ENCODE measurements at places on chromosomes 7 and 10.
A peak's percentile ranks its signal among the peaks of the same experiment; 100 is the strongest.

- DNase-seq, result no peak
These were observed 108.5 kb upstream of the ANLN start for GRCh38 chr7:36280840-36281812.

DNA sequence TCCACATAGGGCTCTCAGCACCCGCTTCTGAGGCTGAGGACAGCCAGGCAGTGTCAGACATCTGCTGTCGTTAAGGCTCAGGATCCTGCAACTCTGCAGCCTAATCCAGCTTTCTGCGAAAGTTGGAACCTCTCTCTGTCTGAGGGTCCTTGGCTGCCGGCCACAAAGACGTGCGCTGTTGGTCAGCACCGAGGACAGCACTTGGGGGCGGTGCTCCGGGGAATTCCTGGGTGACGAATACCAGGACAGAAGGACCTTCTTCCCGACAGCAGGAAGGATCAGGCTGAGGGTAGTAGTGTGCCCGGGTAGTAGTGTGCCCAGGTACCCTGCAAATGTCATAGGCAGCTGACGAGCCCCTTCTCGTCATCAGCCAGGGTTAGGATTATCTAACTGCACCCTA lies 16.0 kb upstream of the RASGEF1A start:
- no peak for DNase-seq

DNA sequence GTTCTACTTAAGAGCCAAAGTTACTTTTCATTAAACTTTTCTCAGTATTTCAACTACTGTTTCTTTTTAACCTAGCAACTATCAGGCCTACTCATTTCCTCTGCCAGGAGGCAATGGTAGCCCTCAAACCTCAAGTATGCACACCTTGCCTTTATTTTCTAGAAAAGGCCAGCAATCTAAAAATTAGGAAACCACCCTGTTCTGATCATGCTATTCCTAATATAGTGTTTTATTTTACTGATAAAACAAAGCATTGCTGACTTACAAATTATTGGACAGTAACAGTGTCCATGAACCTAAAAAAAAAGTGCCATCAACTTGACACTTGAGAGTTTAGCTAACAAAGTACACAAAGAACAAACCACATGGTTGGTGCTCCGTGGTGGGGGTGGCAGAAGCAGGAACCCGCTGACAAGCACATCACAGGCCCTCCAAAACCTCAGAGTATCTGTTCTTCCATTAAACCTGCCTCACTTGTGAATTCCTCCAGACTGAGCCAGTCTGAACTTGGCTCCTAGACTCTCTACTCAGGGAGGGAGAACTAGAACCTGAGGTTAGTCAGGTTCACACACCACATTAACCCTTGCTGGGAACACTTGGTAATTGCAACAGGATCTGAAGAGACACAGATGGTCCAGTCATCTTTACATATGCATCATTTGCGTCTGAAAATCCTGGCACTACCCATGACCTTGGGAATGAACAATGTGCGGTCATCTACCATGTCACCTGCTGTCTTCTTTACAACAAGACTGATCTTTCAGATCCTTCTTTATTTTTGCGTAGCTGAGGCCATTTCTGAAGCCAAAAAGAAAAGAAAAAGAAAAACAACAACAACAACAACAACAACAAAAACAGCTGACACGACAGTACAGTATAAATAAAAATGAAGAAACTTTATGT lies 31.9 kb downstream of the PIP4K2A start:
- peak; percentile 46 for DNase-seq

GRCh38 chr7:1708596-1709251 lies 38.6 kb downstream of the ELFN1 start:
- DNase-seq, result no peak

- DNase-seq, result no peak
These were observed 610.8 kb downstream of the GATA3 start for GRCh38 chr10:8665322-8665721.

- DNase-seq, result no peak
These were observed 69.2 kb downstream of the PHYHIPL start for GRCh38 chr10:59245686-59246085.

- peak; percentile 9 for DNase-seq
These were observed 8.6 kb downstream of the BTBD16 start for GRCh38 chr10:122279725-122280141.

DNA sequence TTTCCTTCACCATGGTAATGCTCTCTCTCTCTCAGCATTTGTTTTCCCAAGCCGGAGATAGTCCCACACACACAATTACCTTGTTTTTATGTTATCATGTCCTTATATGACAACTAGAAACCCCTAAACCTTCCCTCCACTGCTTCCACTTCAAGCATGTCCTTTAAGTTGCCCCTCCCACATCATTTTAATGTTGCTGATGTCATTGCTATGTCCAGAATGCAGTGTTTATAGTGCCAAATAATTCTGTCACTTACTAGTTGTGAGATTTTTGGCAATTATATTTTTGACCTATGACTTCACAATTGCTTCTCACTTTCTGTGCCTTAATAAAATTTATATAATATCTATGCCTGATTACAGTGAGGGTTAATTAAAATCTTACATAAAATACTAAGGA lies 645.9 kb downstream of the XPNPEP1 start:
- DNase-seq, result no peak

- peak; percentile 37 for DNase-seq
These were observed 14.3 kb downstream of the ZNF282 start for GRCh38 chr7:149209518-149210269.

GRCh38 chr10:110141871-110142635 lies 65.4 kb upstream of the MXI1 start:
- no peak for DNase-seq

GRCh38 chr10:120735773-120736371 lies 115.3 kb upstream of the WDR11 start:
- DNase-seq, result peak; percentile 18

DNA sequence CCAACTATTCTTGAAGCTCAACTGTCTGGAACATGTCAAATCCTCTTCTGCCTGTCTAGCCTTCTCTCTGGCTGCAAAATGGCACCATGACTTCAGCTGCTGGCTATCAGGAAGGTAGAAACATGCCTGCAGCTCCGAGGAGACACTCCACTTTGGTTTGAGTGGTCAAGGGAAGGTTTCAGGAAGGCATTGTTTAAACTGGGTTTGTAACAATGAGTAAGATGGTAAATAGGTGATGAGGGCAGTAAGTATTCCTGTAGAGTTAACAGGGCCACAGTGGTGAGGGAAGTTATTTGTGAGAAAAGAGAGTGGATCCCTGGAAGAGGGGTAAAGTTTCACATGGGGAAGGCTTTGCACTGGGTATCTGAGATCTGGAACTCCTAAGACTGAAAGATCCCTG lies 231.5 kb downstream of the ABCA13 start:
- no peak for DNase-seq

- no peak for DNase-seq
These were observed 84.3 kb upstream of the SKAP2 start for GRCh38 chr7:26948617-26949118.

- DNase-seq, result no peak
These were observed 162.1 kb downstream of the FANK1 start for GRCh38 chr10:126058507-126058906.

- no peak for DNase-seq
These were observed 46.0 kb downstream of the FOXK1 start for GRCh38 chr7:4727914-4728705.

GRCh38 chr7:25894902-25895791 lies 256.9 kb upstream of the NFE2L3 start:
- peak; percentile 89 for DNase-seq

DNA sequence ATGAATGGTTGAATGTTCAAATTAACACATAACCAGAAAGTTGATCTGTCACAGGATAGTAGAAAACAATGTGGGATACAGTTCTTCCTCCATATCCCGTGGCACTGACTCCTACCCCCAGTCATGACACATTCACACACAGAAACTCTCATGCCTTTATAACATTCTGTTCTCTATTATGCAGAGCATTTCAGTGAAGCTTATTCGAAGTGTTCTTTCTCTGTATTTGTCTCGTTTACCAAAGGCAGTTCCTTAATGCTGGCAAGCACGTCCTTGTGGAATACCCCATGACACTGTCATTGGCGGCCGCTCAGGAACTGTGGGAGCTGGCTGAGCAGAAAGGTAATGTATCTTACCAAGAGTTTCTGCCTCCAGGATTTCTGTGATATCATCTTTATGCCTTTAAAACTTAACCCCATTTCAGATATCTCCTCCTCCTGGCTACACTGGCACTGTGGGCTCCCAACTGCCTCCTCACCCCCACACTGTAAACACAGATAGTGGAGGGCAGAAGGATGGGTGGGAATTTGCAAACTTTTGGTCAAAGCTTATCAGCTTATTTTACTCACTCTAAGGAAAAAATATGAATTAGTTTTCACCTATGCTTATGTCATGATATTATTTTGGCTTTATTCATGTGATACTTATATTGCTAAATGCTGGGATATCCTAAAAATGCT lies 34.1 kb downstream of the BLVRA start:
- no peak for DNase-seq

GRCh38 chr10:71212318-71213126 lies at the start of gene UNC5B:
Gene UNC5B, plus strand, starts transcription at chr10:71212570. Its CDS starts 416 bp downstream, at chr10:71212986.
- peak; percentile 70 for DNase-seq

DNA sequence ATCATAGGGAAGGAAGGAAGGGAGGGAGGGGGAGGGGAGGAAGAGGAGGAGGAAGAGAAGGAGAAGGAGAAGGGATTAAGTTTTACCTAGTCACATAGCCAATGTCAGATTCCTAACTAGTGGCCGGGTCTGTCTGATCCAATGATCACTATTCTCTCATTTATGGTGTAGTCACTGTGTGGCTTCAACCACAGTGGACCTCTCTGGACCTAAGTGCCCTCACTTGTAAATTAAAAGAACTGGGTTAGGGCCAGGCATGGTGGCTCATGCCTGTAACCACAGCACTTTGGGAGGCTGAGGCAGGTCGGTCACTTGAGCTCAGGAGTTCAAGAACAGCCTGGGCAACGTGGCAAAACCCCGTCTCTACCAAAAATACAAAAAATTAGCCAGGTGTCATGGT lies 6.6 kb upstream of the SERPINE1 start:
- DNase-seq, result no peak

- DNase-seq, result peak; percentile 42
These were observed 36.7 kb upstream of the ABLIM1 start for GRCh38 chr10:114694752-114695151.

DNA sequence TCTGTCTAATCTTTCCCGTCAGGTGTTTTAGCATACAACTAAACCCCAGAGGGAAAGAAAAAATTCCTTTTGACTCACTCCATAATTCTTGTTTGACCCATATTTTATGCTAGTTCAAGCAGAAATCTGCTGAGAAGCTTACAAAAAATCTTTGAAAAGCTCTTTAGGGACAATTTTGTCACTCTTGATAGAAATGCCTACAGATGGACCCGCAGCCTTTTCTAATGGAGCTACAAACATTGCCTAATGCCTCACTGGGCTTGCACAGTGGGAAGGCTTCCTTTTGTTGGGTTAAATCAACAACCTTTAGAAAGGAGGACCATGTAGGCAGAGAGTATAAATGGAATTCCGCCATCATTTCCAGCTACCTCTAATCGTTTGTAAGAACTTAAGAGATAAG lies 344.5 kb downstream of the PCLO start:
- DNase-seq, result no peak

DNA sequence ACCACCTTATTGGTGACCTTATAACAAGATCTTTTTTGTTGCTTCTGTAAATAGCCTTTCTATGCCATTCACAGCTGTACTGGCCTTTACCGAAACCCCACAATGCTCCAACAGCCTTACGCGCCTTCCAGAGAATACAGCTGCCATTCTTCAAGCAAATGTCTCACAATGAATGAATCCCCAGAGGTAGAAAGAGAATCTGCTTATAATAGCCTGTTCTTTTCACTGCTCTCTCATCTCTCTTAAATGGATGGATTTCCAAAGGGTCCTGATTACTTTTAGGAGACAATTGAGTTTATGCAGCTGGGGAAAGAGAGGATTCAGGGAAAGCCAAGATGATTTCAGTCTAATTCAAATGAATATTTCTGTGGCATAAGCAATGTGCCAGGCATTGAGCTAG lies 183.1 kb upstream of the PDE1C start:
- DNase-seq, result no peak

DNA sequence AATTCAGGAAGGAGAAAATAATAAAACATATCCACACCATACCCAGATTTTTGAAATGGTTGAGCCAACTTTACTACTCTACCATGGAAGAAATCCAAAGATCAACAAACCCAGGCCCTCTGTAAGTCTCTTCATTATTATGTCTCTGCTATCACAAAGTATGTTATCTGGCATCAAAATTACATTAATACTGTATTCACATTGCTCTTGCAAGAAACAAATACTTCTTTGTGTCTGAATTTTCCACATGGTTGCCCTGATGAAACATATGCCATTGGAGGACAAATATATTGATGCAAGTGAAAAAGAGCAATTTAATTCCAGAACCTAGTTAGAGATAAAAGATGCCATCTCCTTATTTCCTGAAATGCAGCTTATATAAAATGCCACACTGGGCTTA lies 204.0 kb downstream of the FZD1 start:
- DNase-seq, result no peak

GRCh38 chr10:24390746-24391145 lies 181.8 kb downstream of the KIAA1217 start:
- no peak for DNase-seq

DNA sequence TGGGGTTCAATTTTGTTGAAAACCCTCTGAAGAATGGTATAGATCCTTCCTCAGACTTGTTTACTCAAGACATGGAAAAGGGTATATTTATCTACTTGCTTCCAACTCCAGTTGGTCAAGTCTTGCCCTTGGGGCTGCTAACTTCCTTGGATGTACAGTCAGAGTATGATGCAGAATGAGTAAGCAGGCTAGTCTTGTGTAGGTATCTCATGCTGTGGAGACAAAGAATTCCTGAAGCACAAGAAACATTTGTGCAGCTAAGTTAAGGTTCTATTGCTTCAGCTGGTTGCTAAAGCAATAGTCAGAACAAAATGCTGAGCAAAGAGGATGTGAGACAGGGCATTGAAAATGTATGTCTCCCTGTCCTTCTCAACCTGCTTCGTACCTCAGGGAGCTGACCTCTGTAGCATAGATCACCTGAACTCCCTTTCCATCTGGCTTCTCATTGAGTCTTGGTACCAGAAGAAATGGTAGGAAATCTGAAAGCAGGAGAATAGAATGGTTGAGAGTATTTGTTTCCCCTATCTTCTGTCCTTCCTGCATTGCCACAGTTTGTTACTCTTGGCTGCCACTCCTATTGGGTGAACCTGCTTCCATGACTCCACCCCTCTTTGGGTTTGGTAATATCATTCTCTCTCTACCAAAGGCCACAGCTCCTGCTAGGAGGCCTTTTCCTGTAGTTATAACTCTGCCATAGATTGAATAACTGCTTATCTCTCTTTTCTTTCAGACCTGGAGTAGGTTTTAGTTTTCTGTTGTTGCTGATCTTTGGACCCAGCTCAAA lies 346.0 kb downstream of the PHF14 start:
- no peak for DNase-seq

- DNase-seq, result peak; percentile 89
These were observed at the start of gene IKZF1 for GRCh38 chr7:50304129-50304910. Gene IKZF1, plus strand, starts transcription at chr7:50304716. Its CDS starts 14,346 bp downstream, at chr7:50319062.

DNA sequence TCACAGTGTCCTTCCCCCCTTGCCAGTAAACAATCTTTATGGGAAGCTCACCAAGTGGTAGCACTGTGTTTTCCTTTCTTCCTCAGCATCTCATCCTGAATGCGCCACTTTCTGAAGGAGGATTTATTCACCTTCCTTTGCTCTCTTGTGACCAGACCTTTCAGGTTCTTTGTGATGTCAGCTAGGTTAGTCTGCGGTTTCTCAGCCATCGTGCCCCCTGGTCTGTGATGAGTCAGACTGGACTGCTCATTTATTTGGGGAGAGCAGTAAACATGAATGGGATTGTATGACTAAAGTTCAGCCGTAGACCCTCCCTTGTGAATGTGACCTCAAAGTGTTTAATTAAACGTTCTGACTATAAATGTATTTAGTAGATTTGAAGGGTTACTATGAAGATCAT lies 235.1 kb upstream of the CELF2 start:
- DNase-seq, result no peak

GRCh38 chr10:49143249-49143648 lies 9.4 kb upstream of the FAM170B start:
- DNase-seq, result no peak
